Left renal cortex interstitium (tissue), 4 donors: ENCODE measurements at places on chromosomes 4 and X. TPM values are rescaled to one million over a fixed set of nuclear protein-coding genes. Genes with fewer than 3 reads are reported as not detected.

DNA sequence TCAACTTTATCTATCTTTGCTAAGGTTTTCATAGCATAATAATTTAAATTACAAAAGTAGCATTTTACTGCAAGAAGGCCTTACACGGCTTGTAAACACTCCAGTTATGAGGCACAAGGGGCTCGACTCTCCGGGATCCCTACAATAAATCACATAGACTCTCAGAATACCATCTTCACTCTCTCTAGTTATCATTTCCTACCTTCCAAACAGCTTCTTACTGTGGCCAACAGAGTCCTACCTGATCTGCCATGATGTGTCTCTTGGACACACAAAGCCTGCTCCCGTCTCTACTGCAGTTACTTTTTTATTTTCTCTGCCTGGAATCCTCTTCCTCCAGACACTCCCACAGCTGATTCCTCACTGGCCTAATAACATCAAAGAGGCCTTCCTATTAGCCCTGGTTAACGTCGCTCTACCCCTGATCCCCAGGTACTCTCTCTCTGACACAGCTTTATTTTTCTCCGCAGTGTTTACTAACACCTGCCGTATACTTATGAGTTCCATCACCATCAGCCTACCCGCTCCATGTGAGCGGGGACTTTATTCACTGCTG is 559.6 kb upstream of the DIPK2B start:
- DNase-seq = no peak

DNA sequence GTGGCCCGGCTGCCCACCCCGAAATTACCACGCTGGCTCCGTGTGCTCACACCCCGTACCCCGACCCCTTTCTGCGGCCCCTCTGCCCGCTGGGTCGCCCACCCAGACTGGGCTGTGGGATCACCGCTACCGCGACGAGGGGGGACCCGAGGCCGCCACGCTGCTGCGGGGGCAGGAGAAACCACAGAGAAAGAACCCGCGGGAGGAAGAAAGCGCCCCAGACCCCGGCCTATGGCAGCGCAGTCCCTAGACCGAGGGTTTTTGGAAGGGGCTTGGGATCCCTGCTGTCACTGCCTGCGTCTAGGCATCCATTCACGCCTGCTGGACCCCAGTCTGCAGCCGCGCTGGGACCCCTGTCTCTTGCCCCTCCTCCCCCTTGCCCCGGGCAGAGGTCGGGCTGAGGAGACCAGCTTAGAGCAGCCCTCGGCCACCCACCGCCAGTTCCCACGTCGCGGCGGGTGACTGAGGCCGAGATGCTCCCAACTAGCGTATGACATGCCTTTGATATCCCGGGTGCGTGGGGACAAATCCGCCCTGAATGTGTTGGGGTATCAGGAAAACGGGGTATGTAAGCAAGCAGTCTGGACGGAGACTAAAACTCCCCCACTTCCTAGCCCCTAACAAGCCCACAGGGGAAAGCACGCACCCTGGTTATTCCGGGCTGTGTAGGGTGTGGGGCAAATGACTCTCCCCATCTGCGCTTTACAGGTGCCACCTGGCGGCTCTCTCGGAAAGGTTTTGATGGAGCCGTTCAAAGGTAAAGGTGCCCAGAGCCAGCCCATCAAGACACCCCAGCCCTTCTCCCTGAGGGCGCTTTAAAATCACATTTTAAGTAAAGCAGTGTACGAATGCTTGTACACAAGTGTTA is 862 bp upstream of the INPP4B start:
- peak; percentile 42 for DNase-seq

Gene VEGFD
- 0.64 TPM for polyA plus RNA-seq

GRCh38 chr4:149830823-149831222 is 15.2 kb upstream of the IQCM start:
- DNase-seq = no peak

GRCh38 chr4:42416017-42416416 is 18.7 kb downstream of the SHISA3 start:
- no peak for DNase-seq

DNA sequence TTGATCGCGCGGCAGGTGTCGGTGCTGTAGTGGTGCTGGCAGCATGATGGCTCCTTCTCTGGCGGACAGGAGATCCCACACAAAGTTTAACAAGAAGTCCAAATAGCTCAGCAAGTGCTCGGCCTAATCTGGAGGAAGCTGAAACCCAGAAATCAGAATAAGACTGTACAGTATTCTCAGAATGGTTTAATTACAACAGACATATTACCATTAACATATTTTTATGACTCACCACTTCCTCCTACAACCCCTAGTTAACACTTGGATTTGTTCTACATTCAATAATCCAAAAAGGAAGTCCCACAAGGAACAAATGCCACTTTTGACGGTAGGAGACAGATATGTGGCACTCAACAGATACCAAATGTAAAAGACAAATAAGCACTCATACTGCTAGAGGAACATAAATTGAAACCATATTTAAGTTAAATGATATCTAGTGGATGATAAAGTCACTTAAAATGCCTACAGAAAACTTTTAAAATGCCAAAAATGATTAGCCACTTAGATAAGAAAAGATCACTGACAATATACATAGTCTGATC is 91.2 kb downstream of the HUWE1 start:
- DNase-seq = no peak

- DNase-seq = no peak
Measured at GRCh38 chrX:13257223-13258051, 62.4 kb downstream of the ATXN3L start.

GRCh38 chr4:106297245-106298035 is 18.6 kb downstream of the TBCK start:
- no peak for DNase-seq

DNA sequence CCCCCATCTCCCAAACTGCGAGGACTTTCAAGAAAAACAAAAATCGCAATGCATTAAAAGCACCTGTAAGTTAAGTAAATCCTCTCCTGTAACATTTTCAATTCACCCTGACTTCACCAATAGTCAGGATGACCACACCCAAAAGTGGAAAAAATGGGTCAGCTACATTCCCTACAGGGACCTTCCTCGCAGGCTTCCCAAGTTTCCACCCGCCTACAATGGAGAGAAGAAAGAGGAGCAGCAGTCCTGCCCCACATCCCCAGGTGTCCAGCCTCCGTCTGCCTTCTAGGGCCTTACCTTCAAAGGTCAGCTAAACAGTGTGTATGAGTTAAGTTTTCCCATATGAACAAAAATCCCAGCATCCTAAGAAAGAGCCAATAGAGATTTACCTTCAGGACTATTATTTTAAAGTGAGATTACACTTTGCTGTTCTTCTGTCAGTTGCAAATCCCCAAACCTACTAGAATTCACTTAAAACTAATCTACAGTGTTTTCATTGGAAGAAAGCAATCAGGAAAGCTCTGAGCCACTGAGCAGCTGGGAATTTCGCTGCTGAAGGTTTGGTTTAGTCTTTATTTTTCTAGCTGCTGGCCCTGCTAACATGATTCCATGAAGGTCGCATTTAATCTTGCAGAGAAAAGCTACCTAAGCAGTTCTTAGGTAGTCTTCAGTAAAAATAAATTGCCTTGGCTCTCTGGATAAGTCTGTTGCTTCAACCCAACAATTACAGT is 12.5 kb downstream of the IRF2 start:
- DNase-seq = no peak

Gene PDGFRA
- polyA plus RNA-seq = 260 TPM

DNA sequence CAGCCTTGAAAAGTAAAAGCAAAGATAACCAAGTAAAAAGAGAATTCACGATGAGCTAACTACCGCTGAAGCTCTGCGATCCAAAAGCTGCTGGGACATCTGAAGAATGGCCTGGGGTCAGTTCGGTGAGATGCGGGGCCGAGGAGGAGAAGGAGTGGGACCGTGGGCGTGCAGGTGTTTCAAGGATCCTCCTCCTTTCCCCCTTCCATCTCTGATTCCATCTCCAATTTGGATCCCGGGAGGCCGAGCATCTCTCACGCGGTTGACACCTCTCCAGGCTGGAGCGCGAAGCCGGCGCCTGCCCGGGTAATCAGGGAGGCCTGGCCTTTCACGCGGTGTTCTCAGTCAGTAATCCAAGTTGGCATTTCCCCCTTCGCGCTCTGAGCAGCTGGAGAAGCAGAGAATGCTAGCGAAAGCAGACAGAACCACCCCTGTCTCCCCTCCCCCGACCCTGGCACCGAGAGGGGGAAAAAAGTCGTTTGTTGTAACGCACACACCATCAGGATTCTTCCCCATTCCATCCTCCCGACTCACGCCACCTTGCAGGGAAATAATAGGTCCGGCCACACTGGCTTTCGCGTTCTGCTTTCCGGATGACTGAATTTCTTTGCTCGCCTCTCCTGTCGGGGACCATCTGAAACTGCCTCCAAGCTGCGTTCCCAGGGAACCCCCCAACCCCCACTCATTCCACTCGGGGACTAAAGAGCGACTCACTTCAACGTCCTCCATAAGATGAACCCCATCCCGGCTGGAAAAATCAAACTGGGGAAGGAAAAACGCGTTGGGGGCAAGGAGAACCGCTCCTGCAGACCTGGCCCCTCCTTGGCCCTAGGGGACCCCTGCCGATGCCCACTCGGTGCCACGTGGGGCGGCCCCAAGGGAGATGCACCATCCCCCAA is 6.5 kb downstream of the NEUROG2 start:
- DNase-seq = no peak

Gene TMSB15C
- polyA plus RNA-seq = 9.4 TPM

GRCh38 chr4:34181311-34181841 is 2062.9 kb downstream of the ARAP2 start:
- no peak for DNase-seq

GRCh38 chrX:139889760-139890159 is 43.1 kb downstream of the ATP11C start:
- DNase-seq = no peak

DNA sequence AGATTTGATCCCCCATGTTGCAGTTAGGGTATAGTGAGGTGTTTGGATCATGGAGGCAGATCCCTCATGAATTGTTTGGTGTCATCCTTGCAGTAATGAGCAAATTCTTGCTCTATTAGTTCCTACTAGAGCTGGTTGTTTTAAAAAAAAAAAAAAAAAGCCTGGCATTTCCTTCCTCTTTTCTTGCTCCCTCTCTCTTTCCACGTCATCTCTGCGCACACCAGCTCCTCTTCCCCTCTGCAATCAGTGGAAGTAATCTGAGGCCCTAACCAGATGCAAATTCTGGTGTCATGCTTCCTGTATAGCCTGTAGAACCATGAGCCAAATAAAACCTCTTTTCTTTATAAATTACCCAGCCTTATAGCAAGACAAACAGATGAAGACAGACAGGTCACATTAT is 24.5 kb downstream of the WDR17 start:
- no peak for DNase-seq

GRCh38 chr4:37666625-37667071 is 19.5 kb downstream of the RELL1 start:
- DNase-seq = no peak
